ENCODE measurements at places on chromosomes 13 and 19. TPM values are rescaled to one million over a fixed set of nuclear protein-coding genes. Genes with fewer than 3 reads are reported as not detected.

FGF14 gene
- 0.28 TPM for total RNA-seq

METTL21C gene
- total RNA-seq = not detected

PRTN3 gene
- 2.6 TPM for total RNA-seq

GRCh38 chr13:113552786-113553434 lies 31.6 kb upstream of the TFDP1 start:
- no peak for DNase-seq
- H3K36me3 ChIP-seq = no peaks in the 10 kb centered on the region
- no peak overlapping the region for H3K4me3 ChIP-seq
- H3K27me3 ChIP-seq = no peaks in the 10 kb centered on the region
- H3K27ac ChIP-seq = no peak overlapping the region

DNA sequence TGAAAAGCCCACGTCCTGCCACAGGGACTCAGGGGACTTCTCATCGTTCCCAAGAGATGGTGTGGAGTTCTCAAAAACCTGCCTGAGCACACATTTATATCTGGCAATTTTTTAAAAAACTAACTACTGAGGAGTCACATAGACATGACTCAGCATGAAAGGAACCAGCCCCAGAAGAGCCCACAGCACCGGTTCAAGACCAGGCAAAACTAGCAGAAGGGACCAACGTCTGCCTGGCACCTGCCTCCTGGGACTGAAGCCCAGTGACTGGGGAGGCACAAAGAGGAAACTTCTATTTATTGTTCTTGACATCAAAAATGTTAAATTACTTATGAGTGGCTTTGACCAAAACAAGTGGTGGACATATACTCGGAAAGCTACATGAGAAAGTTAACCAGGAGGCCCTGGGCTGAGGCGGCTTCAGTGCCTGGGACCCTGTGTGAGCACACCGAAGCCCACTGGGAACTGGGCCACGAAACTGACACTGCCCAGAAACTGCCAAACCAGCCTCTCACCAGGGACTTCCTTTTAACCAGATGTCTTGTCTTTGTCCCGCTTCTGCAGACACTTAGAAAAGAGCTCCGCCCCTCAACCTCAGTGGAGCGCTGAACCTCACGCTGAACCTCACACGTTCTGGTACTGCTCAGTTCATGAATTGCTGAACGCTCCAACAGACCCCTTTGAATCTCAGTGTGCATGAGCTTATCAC lies 25.7 kb downstream of the C13orf46 start:
- H3K4me3 ChIP-seq = no peak overlapping the region
- no peaks in the 10 kb centered on the region for H3K36me3 ChIP-seq
- no peaks in the 10 kb centered on the region for H3K27me3 ChIP-seq
- no peak for DNase-seq

GRCh38 chr19:28829762-28830161 lies 383.2 kb downstream of the UQCRFS1 start:
- H3K27me3 ChIP-seq = no peaks in the 10 kb centered on the region
- no peaks in the 10 kb centered on the region for H3K36me3 ChIP-seq
- no peaks in the 10 kb centered on the region for H3K4me1 ChIP-seq
- DNase-seq = no peak
- no peak overlapping the region for H3K27ac ChIP-seq

DNA sequence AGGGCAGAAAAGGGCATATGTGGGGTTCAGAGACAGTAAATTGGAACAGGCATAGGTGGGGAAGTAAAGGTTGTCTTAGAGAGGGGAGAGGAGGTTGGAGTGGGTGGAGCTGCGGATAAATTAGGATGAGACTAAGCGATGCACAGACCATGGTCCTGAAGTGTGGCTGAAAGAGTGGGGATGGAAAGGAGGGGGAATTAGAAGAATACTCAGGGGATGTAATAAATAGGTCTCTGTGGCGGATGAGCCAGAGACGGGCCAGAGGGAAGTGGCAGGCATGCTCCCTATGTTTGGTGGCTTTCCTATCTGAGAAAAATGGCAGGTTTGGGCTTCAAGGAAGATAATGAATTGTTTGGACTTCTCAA lies 123.4 kb downstream of the OLFM4 start:
- no peak overlapping the region for H3K4me3 ChIP-seq
- no peak for DNase-seq

DNA sequence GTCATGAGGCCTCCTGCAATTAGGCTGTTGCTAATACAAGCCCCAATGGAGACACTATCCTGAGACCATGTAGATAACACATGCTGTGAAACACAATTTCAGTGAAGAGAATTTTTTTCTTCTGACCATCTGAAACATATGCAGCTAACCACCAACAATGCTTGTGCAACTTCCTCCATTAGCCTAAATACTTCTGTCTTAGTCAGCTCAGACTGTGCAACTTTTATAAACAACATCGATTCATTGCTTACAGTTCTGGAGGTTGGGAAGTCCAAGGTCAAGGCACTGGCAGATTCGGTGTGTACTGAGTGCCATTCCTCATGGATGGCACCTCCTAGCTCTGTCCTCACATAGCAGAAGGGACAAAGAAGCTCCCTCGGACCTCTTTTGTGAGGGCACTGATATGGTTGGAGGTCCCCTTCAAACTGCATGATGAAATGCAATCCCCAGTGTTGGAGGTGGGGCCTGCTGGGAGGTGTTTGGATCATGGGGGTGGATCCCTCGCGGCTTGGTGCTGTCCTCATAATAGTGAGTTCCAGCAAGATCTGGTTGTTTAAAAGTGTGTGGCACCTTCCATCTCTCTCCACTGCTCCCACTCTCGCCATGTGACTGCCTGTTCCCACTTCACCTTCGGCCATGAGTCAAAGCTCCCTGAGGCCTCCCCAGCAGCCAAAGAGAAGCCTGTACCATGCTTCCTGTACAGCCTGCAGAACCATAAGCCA lies 27.7 kb downstream of the STK24 start:
- no peak for DNase-seq
- H3K4me1 ChIP-seq = no peaks in the 10 kb centered on the region
- H3K27me3 ChIP-seq = no peaks in the 10 kb centered on the region
- H3K27ac ChIP-seq = no peak overlapping the region
- no peaks in the 10 kb centered on the region for H3K36me3 ChIP-seq

- H3K27ac ChIP-seq = peak overlapping the region; percentile 80
- H3K4me3 ChIP-seq = peak overlapping the region; percentile 30
- no peaks in the 10 kb centered on the region for H3K4me1 ChIP-seq
Observed at GRCh38 chr19:36128392-36128736, 11.5 kb upstream of the CAPNS1 start.

DNA sequence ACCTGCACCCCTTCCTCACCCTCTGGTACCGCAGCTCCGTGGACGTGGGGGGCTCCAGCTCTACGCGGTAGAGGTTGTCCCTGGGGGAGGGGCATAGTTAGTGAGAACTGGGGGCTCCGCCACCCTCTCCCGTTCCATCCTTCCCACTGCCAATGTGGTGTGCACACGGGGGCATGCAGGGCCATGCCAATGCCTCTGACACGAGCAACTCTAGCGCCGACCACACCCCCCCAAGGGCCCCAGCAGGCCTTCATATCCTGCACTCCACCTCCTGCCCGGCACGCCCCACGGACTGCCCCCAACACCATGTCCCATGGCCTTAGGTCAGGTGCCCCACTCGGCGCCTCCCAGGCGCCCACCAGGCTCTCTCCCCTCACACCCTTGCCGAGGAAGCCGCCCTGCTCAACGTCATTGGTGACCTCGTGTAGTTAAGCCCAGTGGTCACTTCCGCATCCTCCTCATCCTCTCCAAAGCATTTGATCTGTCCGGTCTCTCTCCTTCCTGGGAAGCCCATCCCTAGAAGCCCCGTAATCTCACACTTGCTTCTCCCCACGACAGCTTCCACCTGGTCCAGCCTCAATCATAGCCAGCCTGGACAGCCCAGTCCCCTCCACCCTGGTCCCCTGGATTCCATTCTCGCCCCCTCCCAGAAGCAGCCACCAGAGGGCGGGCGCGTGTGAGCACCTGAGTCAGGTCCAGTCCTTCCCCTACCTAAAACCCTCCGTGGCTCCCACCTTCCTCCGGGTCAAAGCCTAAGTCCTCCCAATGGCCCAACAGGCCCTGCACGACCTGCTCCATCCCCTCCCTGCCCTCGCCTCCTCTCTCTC lies 2.1 kb downstream of the SEMA6B start:
- no peak for DNase-seq
- H3K4me3 ChIP-seq = no peak overlapping the region
- H3K4me1 ChIP-seq = no peaks in the 10 kb centered on the region
- no peak overlapping the region for H3K27ac ChIP-seq
- H3K36me3 ChIP-seq = no peaks in the 10 kb centered on the region
- no peaks in the 10 kb centered on the region for H3K27me3 ChIP-seq
